Right lung (tissue), 10 donors: ENCODE measurements at places on chromosomes 5 and 9. TPM values are rescaled to one million over a fixed set of nuclear protein-coding genes. Genes with fewer than 3 reads are reported as not detected.
A peak's percentile ranks its signal among the peaks of the same experiment; 100 is the strongest.

DNA sequence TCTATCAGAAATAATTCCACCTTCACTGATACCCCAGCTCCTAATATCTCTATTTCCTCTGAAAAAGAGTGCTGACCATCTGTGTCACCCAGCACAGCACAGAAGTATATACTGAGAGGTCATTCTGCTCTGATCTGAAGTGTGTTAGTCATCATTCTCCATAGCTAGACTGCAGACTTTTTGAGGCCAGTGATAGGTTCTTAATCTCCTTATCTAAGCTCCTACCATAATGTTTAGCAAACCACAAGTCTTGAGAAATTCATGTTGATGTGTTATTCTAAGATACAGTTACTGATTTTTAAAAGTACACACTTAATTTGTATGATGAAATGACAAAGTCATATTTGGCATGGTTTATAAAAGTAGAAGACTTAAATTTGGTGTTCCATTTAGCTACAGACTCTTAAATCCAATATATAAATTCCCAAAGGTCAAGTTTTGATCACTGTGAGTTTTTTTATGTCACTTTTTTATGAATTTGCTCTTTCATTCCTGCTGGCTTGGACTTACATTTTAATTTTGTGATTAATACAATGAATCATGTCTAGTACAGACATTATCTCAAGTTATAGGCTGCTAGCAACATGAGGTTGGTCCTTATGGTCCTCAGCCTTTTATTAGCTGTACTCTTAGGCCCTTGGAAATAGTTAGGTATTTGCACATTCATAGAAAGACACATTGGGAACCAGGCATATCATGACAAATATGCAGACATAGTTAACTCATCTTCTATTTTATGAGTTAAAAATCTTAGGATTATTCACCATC, 380.8 kb downstream of the EBF1 start:
- no peak for DNase-seq

DNA sequence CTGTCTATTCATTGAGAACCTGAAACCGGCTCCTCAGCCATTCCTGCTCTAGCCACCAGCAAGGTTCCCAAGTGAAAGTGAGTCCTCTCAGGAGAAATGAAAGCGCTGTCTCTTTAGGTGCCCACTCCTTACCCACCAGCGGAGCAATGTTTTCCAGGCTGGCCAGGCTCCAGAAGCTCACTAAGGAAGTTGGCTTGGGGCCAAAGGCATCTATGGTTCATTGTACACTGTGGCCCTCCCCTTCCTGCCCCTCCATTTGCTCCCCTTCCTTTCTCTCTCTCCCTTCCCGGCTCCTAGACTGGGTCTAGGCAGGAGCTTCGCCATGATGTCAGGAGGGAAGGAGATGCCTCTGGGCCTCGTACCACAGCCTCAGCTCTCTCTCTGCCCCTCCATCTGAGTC, 1.1 kb upstream of the GABRP start:
- no peak for DNase-seq

DNA sequence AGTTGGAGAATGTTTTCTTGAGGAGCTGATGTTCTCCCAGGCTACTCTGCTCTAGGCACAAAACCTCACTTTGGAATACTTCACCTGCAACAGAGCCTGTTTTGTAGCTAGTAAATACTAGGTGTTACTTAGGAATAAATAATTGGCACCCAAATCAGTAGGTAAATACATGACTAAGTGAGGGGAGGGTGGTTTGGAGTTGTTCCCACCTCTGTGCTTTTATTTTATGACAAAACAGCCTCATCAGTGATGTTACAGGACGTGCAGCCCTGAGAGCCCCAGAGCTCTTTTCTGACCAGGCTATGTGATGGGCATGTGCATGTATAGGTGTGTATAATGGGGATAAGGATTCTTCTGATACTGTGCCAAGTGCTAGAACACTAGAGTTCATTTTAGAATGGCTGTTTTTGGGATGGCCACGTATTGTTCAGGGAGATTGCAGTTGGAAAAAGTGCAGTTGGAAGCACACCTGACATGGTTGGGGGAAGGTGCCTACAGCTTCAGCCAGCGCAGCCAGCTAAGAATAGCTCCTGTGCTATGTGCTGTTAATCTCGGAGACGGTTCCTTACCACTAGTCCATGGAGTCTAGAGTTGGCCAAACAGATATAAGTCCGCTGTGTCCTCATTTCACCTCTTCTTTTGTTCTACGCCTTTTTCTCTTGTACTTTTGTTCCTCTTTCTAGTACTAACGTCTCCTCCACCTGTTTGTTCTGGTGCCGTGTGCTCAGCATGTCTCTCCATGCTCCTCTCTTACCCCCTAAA, 284.7 kb downstream of the FANCC start:
- DNase-seq: no peak

GRCh38 chr5:82164977-82165713, 113.0 kb downstream of the RPS23 start:
- peak; percentile 29 for DNase-seq

DNA sequence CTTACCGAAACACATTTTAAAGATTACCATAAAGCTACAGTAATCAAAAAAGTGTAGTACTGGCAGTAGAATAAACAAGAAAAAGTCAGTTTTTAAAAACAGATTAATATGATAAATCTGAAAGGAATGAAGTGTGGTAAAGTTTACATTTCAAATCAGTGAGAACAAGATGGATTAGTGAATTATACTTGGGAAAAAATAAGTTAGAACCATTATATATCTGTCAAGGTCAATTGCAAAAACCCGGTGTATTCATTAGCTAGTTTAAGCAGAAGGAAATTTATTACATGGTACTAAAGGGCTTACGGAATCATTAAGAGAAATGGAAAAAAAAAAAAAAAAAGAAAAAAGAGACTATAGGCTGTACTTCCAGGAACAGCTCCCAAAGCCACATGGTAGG, 164.3 kb downstream of the MUSK start:
- no peak for DNase-seq

- no peak for DNase-seq
These were observed 5.0 kb upstream of the ZNF462 start for GRCh38 chr9:106857811-106858470.

DNA sequence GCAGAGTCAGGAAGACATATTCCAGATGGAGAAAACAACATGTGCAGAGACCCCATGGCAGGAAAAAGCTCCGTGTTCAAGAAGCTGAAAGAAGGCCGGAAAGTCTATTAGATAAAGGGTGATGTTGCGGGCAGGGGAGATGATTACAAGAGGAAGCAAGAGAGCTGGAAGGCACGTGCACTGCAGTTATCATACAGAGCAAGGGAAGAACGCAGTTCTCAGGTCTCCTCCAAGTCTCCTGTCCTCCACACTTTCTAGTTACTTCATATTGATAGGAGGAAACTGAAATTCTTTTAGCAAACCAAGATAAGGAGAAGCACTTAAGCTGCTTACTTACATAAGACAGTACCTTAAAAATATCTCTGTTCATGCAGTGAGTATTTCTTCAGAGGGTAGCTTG, 58.3 kb upstream of the PLPP6 start:
- no peak for DNase-seq

The SPINK14 gene
- polyA plus RNA-seq: not detected

The PCDHGB4 gene
- 4.9 TPM for polyA plus RNA-seq

The TAF11L2 gene
- not detected for polyA plus RNA-seq

The FCN2 gene
- polyA plus RNA-seq: not detected

The CCL27 gene
- 0.96 TPM for polyA plus RNA-seq

The PCDHGC5 gene
- 0.76 TPM for polyA plus RNA-seq
